ENCODE measurements at places on chromosomes 1 and 21.

DNA sequence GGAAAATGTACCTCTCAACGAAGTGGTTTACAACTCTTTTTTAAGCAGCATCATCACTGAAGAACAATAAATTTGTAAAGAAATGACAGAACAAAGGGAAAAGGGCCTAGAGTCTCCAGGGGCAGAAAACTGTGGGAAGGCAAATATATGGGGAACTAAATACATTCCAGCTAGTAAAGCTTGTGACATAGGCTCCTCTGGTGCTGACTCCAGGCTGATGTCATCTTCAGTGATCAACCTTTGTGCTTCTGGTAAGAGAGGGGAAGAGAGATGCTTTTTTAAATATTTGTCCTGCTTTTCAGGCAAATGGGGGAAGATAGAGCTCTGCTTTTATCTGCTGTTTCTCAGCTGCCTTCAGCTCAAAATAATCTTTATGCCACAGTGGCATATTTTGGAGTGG lies 323.2 kb downstream of the LRRIQ3 start:
- DNase-seq: no peak

- no peak for DNase-seq
Measured at GRCh38 chr1:29129916-29130315, 6.2 kb upstream of the TMEM200B start.

DNA sequence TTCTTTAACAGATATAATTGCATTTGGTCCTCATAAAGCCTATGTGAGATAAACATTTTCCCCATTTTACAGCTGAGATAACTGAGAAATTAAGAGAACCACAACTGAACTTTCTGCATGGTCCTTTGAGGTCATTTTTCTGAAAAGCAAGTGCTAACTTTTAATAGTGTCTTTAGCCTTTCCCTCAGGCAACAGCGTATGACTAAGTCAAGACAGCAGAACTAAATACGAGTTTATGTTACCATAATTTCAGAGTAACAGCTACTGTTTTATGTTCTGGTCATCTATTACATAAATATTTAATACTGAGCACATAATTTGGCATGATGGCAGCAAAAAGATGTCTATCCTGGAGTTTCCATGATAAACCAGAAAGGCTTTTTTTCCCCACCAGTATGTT lies 95.6 kb downstream of the OLFML2B start:
- DNase-seq: no peak

GRCh38 chr1:178457651-178458050 lies 39.1 kb downstream of the CLEC20A start:
- no peak for DNase-seq

GRCh38 chr1:1253314-1253713 lies 6.8 kb upstream of the C1QTNF12 start:
- no peak for DNase-seq

- no peak for DNase-seq
Measured at GRCh38 chr1:172141341-172141881, 279.1 kb upstream of the C1orf105 start.

DNA sequence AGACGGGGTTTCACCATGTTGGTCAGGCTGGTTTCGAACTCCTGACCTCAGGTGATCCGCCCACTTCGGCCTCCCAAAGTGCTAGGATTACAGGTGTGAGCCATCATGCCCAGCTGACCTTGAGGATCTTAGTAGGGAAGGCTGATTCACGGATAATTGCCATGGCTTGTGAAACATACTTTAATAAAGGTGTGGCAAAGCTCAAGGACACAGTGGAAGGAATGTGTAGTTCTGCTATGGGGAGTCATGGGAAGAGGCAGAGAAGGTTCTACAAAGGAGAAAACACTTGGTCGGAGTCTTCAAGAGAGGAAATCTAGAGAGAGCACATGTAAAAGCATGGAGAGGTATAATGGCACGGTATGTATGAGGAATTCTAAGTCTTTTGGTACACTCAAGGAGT lies 12.7 kb upstream of the PTCH2 start:
- DNase-seq: no peak

DNA sequence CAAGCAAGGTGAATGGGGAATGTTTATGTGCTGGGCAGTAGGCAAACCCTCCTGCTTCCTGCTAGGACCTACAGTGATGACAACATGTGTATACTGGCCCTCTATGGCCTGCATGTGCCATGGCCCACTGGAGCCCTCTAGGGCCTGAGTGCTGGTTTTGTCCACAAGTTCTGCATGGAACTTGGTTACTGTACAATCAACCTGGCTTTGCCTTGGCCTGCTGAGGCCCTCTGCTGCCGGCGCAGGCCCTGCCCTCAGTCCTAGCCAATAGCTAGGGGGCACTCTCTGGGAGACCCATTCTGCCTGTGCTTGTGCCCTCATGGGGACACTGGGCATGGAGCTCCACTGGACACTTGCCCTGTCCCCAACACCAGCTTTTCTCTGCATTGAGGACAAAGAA lies 138.6 kb upstream of the NGF start:
- no peak for DNase-seq

DNA sequence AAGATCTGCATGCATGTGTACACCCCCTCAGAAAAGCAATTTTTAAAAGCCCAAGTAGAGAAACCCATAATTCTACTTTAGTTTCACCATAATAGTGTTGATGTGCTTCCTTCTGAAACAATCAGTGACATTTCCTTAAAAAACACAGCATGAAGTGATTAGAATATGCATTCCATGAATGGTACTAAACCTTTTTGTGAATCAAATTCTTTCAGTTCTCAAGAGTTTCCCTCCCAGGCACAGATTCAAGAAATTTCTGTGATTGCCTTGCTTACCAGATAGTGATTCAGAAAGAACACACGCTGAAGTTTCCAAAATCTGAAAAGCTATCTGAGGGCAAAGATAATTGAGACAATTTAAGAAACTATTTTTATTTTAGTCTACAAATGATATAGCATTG lies 136.4 kb upstream of the ADGRL2 start:
- DNase-seq: no peak

DNA sequence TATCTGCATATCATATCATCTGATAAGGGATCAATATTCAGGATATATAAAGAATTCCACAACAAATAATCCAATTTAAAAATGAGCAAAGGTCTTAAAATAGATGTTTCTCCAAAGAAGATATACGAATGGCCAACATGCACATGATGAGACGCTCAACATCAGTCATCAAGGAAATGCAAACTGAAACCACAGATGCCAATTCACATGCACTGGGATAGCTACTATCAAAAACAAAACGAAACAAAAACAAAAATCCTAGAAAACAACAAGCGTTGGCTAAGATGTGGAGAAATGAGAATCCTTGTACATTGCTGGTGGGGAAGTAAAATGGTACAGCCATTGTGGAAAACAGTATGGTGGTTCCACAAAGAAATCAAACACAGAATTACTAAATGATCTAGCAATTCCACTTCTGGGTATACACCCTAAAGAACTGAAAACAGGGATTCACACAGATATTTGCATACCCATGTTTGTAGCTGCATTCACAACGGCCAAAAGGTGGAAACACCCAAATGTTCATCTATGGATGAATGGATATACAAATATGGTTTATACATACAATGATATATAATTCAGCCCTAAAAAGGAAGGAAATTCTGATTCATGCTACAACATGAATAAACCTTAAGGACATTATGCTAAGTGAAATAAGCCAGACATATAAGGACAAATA lies 79.4 kb downstream of the PCSK9 start:
- DNase-seq: no peak

GRCh38 chr1:30089024-30089430 lies 634.4 kb downstream of the MATN1 start:
- no peak for DNase-seq

GRCh38 chr21:18449605-18450550 lies 46.3 kb upstream of the TMPRSS15 start:
- DNase-seq: no peak

DNA sequence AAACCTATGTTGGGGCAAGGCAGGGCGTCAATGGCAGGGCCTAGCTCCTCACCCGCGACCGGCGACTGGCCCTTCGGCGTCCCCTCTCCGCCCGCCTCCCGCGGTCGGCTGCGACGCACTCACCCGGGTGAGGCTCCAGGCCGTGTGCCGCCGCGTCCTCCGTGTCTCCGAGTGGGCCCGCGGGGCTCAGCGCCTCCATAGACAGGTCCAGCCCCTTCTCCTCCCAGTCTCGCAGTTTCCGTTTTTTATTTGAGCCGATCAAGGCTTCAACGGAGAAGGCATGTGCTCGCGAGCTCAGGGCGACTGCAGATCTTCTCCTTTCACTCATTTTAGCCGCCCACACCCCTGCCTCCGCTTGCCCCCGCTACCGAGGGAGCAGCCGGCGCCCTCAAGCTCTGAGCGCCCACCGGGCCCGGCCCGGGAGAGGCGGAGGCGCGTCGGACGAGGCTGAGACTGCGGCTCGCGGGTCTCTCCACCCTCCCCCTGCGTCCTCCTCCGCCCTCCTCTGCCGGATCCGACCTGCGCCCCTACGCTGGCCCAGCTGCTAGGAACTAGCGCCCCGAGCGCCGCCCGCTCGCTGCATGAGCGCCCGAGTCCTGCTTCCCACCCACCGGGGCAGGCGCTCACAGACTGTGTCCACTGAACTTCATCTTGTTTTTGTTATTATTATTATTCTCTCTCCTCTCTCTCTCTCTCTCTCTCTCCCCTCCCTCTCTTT lies 516 bp downstream of the TBX15 start:
- DNase-seq: no peak

DNA sequence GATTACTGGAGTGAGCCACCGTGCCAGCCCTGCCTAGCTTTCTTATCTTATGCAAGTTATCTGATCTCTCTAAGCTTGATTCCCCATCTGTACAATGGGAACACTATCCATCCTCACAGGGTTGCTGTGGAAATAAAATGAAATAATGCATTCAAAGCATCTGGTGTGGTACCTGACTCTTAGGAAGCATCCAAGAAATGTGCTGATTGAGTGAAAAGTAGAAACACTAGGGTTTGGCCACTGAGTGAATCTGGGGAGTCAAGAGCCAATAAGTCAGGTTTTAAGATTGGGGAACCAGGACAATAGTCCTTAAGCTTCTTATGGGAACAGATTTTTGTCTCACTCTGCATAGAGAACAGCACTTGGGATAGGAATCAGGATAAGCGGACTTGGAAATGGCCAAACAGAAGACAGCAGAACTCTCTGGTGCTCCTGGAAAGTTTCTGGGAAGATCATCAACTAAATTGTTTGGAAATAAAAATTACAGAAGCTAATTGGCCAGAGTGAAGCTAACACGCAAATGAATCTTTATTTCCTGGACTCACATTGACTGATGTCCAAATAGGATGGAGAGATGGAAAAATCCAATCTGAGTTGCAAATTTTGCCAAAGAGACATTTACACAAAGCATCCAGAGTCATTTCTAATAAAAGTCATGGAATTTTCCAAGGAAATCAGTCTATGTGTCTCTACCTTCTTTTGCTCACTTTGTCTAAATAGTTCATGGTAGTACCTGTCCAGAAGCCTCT lies 3.3 kb downstream of the PAFAH2 start:
- no peak for DNase-seq

DNA sequence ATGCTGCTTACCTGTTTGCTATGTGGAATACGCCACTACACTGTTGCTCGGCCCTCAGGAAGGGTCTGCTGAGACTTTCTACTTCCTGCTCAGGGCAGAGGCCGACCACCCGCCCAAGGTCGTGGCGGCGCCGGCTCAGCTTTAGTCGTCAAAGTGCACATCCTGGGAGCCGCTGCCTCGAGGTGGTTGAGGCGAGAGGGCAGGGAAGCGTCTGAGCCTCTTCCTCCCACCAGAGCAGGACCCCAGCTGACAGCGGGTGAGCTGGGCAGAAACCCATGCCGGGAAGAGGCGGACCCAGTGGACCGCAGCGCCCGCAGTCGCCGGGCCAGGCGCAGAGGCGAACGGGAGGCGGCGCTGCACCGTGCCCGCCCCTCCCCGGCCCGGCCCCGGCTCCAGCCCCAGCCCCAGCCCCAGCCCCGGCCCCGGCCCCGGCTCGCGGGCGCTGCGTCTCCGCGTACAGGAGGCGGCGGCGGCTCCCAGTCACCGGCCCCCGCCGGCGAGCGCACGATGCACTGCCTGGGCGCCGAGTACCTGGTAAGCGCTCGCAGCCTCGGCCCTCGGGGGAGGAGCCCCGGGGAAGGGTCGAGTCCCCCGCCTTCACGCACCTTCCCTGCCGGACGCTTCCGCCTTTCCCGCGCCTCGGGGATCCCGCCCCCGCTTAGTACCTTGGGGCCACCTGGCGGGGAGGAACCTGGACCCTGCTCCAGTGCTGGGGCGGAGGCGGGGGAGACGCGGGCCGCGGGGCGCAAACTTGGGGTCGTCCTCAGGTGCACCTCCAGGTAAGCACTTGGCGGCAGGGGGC lies at the start of gene SLC44A3:
SLC44A3 (plus strand) TSS at position 413 of the 802 bp plus-strand sequence; CDS start at position 508, 95 bp downstream.
- DNase-seq: no peak

GRCh38 chr1:6935911-6936690 lies 150.8 kb downstream of the CAMTA1 start:
- DNase-seq: no peak

- no peak for DNase-seq
Measured at GRCh38 chr1:26281091-26281958, 1.4 kb downstream of the SH3BGRL3 start.
